ENCODE measurements at places on chromosomes 3 and 15. TPM values are rescaled to one million over a fixed set of nuclear protein-coding genes. Genes with fewer than 3 reads are reported as not detected.

Gene SUSD5
- total RNA-seq: not detected

Gene CIDEC
- not detected for total RNA-seq

Gene LNP1
- total RNA-seq: 0.72 TPM

Gene C3orf20
- total RNA-seq: not detected

Gene PPCDC
- total RNA-seq: 20.7 TPM

Gene GPR27
- 1.2 TPM for total RNA-seq

Gene GOLGA6L9
- total RNA-seq: 1.3 TPM

Gene FAM107A
- not detected for total RNA-seq

Gene CTXN2
- total RNA-seq: not detected

Gene MESP2
- total RNA-seq: not detected

Gene IL20RB
- 1.6 TPM for total RNA-seq
